Upper lobe of left lung (tissue), 6 donors: ENCODE measurements at places on chromosomes 6 and 20. TPM values are rescaled to one million over a fixed set of nuclear protein-coding genes. Genes with fewer than 3 reads are reported as not detected.

DNA sequence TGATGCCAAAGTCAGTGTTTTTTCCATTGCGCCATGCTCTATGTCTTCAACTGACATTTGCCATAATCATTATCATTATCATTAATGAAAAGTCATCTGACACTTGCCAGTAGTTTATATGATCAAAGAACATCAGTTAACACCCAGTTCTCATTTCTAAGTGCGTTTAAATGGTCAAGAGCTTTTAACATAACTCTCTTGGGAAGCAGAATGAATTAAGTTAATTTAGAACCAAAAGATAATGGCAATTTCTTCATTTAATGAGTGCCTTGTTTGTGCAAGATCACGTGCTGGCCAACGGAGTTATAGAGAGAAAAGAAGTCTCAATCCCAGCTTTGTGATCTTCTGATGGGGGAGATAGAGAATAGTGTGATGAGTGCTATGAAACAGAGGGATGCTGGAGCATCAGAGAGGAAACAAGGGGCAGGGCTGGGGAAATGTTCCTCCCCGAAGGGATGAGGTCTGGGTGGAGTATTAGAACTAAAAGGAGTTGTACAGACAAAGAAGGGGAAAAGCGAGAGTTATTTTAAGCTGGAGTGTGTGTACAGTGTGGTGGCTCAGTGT lies 20.3 kb downstream of the ANKS1A start:
- no peak for DNase-seq
- H3K36me3 ChIP-seq = no peaks in the 10 kb centered on the region
- H3K4me1 ChIP-seq = peaks cover 38% of the 10 kb centered on the region
- H3K27me3 ChIP-seq = no peaks in the 10 kb centered on the region
- no peak overlapping the region for H3K4me3 ChIP-seq

DNA sequence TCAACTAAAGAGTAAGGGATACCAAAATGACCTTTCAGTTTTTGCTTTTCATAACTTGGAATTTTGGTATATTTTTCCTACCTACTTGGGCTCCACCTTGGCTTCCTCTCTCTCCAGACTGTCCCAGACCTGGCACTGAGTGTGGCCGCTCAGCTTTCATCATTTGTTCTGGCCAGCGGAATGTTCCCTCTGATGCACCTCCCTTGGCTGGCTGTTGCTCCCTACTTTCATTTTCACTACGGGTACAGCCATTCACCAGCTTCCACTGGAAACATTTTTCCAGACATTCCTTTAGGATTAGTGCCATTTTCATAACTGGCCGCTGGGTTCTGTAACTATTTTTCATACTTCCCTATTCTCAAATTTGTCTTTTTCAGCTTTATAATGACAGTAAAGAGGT lies 487.4 kb downstream of the TENT5A start:
- DNase-seq = no peak
- no peak overlapping the region for H3K27ac ChIP-seq
- H3K4me1 ChIP-seq = no peaks in the 10 kb centered on the region
- H3K4me3 ChIP-seq = no peak overlapping the region

DNA sequence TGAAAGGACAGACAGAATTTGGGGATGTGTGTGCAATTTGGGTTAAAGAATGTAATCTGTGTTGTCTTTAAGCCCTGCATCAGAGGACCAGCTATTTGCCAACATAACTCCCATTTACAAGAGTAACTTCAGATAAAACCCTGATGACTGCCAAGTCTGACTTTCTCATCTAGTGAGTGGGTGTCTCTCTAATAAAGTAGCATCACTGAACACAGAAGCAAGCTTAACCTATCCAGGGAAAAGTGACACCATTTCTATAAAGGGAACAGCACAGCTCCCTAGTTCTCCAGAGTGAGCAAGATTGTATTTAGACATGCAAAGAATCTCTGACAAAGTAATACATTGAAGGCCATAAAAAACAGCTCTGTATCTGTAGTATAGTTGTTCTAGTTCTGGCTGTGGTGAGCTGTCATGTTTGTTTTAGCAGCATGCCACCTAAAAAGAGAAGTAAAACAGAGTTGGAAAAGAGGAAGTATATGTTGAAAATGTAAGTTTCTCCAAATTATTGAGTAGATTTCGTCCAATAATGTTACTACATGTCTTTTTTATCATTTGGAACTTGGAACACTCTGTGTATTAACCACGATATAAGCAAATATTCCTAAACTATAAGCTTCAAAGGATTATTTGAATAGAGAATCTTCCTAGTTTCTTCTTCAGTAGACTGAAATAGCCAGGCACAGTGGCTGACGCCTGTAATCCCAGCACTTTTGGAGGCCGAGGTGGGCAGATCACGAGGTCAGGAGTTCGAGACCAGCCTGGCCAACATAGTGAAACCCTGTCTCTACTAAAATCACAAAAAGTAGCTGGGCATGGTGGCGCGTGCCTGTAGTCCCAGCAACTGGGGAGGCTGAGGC lies 8.8 kb upstream of the PIM1 start:
- no peak overlapping the region for H3K4me3 ChIP-seq
- H3K4me1 ChIP-seq = no peaks in the 10 kb centered on the region
- no peak for DNase-seq
- no peaks in the 10 kb centered on the region for H3K36me3 ChIP-seq
- no peaks in the 10 kb centered on the region for H3K27me3 ChIP-seq

DNA sequence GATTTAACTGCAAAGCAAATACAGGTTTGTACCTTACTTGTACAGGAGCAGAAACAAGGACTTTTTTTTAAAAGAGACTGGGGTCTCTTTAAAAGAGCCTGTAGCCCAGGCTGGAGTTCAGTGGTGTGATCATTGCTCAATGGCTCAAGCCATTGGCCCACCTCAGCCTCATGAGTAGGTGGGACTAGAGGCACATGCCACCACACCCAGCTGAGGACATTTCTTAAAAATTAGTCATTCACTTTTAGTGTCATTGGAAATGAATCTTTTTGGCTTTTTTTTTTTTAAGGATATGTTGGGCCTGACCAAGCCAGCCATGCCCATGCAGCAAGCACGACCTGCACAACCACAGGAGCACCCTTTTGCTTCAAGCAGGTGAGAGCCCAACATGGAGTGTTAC lies 16.9 kb downstream of the SEC23B start:
- no peak overlapping the region for H3K27ac ChIP-seq
- no peaks in the 10 kb centered on the region for H3K4me1 ChIP-seq
- H3K36me3 ChIP-seq = peaks cover 26% of the 10 kb centered on the region
- no peak overlapping the region for H3K4me3 ChIP-seq
- no peak for DNase-seq
- H3K27me3 ChIP-seq = no peaks in the 10 kb centered on the region

DNA sequence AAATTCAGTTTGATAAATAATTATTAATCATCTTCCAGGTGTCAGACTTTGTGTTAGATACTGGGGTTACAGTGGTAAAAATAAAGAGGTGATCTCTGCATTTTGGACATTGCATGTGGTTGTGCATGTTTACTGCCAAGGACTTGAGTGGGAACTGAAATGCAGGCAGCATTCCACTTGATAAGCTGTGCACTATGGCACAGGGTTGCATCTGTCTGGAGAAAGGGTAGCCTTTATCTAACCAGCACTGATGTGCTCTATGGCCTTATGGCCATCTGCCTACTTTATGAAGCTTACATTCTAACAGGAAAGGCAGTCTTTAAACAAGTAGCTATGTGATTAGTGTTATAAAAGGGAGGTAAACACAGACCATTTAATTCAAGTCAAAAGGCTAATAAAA lies 53.0 kb upstream of the MLIP start:
- no peaks in the 10 kb centered on the region for H3K36me3 ChIP-seq
- DNase-seq = no peak
- no peak overlapping the region for H3K27ac ChIP-seq
- no peak overlapping the region for H3K4me3 ChIP-seq
- H3K27me3 ChIP-seq = no peaks in the 10 kb centered on the region
- no peaks in the 10 kb centered on the region for H3K4me1 ChIP-seq

GRCh38 chr6:62978920-62979319 lies 232.3 kb upstream of the FKBP1C start:
- no peaks in the 10 kb centered on the region for H3K4me1 ChIP-seq
- no peaks in the 10 kb centered on the region for H3K36me3 ChIP-seq
- DNase-seq = no peak
- H3K27me3 ChIP-seq = no peaks in the 10 kb centered on the region

DNA sequence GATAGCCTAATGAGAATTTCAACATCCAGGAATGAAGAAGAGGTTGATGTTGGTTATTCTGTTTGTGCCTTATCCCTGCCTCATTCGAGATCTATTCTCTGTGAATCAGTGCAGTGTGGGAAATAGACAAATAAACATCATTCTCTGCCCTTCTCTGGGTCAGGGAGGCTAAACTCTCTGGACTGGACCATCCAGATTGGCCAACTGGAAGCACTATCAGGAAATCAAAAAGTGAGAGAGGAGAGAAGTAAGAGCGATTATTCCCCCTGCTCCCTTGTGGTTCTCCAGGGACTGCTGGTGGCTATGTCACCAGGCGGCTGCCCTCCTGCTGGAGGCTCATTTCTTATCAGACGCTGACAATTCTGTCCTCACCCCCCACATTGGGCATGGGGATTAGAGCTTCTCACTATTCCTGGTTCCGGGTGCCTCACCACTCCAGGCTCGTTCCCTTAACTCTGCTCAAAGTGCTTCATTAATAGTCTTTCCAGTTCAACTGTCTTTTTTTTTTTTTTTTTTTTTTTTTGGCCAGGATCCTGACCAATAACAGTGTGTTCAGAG lies 201.7 kb upstream of the RREB1 start:
- H3K36me3 ChIP-seq = no peaks in the 10 kb centered on the region
- H3K4me1 ChIP-seq = no peaks in the 10 kb centered on the region
- no peak overlapping the region for H3K4me3 ChIP-seq
- H3K27ac ChIP-seq = no peak overlapping the region
- H3K27me3 ChIP-seq = no peaks in the 10 kb centered on the region

DNA sequence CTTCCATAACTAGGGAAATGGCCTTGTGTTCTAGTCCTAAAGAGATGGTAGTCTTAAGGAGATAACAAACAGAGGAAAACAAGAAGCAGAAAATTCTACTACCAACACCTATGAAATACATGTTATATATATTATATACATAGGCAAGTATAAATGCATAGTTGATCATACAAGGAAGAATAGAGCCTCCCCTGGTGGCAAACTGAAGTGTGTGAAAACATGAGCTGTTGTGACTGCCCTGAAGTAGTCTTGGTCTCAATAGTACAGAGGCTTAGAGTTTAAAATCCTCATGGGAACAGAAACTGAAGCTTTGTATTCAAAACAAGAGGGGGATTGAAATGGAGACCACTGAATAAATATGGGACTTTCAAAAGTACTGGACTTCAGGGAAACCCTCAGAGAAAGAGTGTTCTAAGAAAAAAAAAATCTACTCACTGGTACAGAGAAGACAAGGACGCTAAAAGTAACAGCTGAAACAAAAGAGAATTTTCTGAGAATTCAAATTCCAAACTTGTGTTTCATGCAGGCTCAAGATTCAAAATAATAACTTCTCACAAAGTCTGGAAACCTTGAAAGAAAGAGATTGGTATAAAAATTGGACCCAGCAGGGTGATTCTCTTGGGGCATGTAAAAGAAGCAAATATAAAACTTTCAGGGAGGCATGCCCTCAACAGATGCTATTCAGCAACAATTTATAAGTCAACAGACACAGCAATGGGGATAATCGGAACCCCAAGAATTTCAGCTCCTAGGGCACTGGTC lies 59.7 kb upstream of the SAMD3 start:
- H3K36me3 ChIP-seq = no peaks in the 10 kb centered on the region
- no peaks in the 10 kb centered on the region for H3K4me1 ChIP-seq
- H3K27ac ChIP-seq = no peak overlapping the region
- H3K4me3 ChIP-seq = no peak overlapping the region

GRCh38 chr20:38143238-38143645 lies 21.8 kb downstream of the TGM2 start:
- peaks cover 55% of the 10 kb centered on the region for H3K36me3 ChIP-seq
- no peak overlapping the region for H3K4me3 ChIP-seq
- no peak for DNase-seq
- H3K27me3 ChIP-seq = no peaks in the 10 kb centered on the region
- H3K4me1 ChIP-seq = peaks cover 65% of the 10 kb centered on the region

DNA sequence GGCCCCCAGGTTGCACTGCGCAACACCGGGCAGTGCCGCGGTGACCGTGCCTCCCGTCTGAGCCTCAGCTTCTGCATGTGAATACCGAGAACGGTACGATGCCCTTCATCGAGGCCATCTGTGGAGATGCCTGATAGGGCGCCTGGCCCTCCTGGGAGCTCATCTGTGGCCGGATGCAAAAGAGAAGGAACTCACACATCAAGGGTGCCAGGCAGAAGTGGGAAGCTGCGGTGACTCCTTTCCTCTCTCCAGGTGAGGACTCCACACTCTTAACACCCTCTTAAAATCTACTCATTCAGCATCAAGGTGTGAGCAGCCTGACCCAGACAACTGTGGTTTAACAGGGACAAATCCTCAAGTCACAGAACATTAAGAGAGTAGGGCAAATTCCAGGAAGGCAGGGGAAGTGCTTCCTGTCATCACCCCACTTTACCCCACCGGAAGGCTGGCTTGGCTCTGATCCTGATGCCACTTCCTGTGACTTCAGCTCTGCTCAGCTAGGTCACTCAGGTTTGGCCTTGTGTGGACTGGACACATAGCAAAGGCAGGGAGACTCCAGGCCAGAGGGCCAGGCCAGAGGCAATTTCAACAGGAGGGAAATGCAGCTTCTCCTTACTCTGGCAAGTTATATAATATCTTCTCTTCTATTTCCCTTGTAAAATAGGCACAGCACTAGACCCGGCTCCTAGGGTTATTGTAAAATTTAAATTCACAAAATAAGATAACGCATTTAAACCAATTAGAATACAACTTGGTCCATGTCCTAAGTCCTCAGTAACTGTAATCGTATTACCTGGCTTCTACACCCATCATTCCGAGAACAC lies 69.4 kb downstream of the CPNE5 start:
- no peaks in the 10 kb centered on the region for H3K27me3 ChIP-seq
- DNase-seq = no peak
- no peaks in the 10 kb centered on the region for H3K36me3 ChIP-seq
- H3K4me3 ChIP-seq = no peak overlapping the region
- H3K27ac ChIP-seq = peak overlapping the region; percentile 31

DNA sequence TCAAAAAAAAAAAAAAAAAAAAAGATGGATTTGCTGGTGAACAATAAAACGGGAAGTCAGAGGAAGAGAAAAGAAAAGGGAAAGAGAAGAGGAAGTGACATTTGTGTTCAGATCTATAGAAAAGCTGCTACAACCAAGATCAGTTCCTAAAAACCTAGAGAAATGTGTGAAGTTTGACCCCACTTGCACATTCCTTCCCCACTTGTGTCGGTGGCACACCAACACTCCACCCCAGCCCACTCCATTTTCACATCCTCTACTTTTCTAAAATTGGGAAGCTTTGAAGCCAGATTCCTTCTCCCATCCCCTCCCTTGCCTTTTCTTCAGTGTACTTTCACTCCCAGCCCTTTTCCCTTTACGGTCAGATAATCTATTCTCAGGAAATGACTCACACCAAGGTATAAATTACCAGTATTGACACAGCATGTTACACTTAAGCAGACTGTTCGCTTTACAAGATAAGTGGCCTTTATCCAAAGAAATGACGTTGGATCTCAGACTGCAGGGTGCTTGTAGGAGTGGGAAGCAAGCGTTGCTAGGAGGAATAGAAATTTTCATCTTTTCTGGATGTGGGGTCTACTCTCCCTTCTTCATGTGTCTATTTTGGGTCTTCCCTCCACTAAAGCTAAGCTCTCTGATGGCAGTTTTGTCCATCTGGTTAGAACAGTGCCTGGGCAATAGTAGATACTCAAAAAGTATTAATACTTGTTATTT lies 92.5 kb upstream of the ADGRF1 start:
- no peaks in the 10 kb centered on the region for H3K36me3 ChIP-seq
- H3K27me3 ChIP-seq = no peaks in the 10 kb centered on the region
- H3K27ac ChIP-seq = no peak overlapping the region
- no peak for DNase-seq
- no peak overlapping the region for H3K4me3 ChIP-seq

SLC23A2 gene
- 17.4 TPM for total RNA-seq

NRN1 gene
- 4.2 TPM for total RNA-seq

C6orf141 gene
- total RNA-seq = 2.1 TPM

NMBR gene
- not detected for total RNA-seq

MUCL3 gene
- 13.8 TPM for total RNA-seq

CPNE5 gene
- total RNA-seq = 5.4 TPM

PLAGL2 gene
- 17.1 TPM for total RNA-seq

MPIG6B gene
- 2.4 TPM for total RNA-seq

MDN1 gene
- 28.6 TPM for total RNA-seq
